Panc1 (cell line): ENCODE measurements at places on chromosomes 4 and X. TPM values are rescaled to one million over a fixed set of nuclear protein-coding genes. Genes with fewer than 3 reads are reported as not detected.

DNA sequence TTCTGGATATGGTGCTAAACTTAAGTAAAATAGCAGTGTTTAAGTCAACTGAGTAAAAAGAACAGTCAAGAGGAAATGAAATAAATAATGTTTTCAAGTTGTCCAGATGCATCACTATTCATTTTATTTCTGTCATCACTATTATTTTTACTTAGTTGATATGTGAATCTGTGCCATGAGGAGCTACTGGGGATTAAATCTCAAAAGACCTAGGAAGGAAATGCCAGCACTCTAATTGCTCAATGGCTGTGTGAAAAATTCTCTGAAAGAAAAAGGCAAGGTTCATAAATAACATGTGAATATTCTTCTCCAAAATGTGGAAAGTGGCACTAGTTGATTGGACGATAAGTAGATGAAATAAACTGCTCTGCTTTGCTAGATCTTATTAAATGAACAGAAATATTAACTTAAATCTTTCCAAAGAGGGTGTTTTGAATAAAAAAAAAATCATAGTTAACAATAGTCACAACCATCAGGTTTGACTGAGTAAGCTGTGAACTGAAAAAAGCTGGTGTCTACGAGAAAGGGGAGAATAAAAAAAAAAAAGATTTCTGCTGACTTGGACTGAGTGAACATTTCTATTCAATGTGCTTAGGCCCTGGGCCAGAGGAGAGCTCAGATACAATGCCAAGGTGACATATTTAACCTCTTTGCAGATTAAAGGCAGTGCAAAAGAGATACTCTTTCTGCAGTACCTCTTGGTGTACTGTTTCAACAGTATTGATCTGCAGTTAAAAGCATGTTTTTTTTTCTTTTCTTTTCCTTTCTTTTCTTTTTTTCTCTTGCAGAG lies 1.6 kb downstream of the SPARCL1 start:
- no peak for DNase-seq

DNA sequence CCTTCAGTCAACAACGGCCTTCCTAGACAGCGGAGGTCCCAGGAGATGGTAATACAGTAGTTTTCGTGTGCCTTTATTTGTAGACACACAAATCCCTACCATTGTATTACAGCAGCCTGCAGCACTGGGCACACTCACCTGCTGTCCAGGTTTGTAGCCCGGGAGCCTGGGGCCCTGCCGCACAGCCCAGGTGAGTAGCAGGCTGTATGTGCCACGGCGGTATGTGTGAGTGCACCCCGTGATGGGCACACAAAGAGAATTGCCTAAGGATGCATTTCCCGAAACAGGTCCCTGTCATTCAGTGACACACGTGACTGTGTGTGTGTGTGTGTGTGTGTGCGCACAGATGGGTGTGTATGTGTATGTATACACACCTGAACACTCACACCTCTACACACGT lies 8.1 kb upstream of the SLC25A6 start:
- no peak for DNase-seq

- no peak for DNase-seq
Measured at GRCh38 chrX:331151-331824, 12.7 kb upstream of the GTPBP6 start.

DNA sequence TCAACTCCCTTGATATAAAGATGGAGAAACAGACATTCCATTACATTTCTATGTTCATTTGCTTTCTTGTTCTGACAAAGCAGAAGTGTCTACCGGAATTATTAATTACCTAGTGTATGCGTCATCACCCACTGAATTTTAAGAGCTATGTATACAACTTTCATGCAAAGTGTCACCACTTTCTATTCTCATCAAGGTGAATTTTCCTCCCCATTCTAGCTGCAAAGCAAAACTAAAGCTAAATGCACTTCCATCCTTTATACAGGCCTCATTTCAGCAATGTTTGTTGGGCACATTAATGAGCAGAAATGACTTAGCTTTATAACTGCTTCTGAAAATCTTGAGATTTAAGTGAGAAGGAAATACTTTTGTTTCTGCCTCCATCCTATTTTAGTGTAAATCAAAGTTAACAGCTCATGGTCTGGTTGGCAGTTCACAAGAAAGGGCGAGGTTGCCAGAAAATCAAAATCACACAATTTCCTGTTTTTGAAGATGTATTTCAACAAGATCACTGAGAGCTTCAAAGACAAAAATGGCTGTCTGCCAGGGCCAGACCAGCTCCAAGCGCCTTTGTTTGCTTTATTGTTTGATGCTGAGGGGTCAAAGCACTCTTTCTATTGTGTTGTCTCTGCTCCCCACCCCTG lies 7.2 kb upstream of the FAM9C start:
- no peak for DNase-seq

- DNase-seq: no peak
Measured at GRCh38 chr4:3388471-3389232, 53.1 kb upstream of the HGFAC start.

DNA sequence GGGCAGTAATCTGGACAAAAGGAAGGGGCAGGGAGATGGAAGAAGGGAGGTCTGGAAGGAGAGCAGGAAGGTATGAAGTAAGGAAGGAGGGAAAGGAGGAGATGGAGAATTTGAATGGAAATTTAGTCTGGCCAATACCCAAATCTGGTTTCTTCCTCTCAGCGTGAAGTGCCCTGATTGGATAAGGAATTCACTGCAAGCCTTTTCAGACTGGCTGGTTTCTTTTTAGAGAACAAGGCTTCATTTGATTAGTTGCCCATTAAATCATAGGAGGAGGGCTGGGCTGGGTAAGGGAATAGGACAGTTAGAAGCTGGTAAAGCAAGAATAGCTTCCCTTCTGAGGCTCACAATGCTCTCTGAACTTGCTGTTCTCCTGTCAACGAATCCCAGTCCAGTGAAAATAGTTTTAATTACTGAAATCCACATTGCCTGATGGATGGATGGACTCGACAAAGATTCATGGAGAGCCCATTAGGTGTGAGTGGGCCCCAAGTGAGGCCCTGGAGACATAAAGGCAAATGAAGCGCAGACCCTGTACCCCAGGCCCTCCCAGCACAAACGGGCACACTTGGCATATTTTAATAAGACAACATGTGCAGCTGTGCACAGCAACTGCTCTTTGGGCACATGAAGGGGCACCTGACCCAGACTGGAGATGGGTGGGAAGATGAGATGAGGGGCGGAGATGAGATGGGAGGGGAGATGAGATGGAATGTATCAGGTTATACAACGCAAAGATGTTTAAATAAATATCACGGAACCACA lies 347.1 kb upstream of the GATB start:
- no peak for DNase-seq

GRCh38 chrX:143632625-143633410 lies 3.1 kb downstream of the SLITRK4 start:
- DNase-seq: no peak

TMSB4X gene
- total RNA-seq: 2,928 TPM

CCDC160 gene
- not detected for total RNA-seq

AMOT gene
- 4.0 TPM for total RNA-seq

SPINK2 gene
- total RNA-seq: not detected

- DNase-seq: no peak
Measured at GRCh38 chr4:87017580-87018342, 83.0 kb downstream of the AFF1 start.

DNA sequence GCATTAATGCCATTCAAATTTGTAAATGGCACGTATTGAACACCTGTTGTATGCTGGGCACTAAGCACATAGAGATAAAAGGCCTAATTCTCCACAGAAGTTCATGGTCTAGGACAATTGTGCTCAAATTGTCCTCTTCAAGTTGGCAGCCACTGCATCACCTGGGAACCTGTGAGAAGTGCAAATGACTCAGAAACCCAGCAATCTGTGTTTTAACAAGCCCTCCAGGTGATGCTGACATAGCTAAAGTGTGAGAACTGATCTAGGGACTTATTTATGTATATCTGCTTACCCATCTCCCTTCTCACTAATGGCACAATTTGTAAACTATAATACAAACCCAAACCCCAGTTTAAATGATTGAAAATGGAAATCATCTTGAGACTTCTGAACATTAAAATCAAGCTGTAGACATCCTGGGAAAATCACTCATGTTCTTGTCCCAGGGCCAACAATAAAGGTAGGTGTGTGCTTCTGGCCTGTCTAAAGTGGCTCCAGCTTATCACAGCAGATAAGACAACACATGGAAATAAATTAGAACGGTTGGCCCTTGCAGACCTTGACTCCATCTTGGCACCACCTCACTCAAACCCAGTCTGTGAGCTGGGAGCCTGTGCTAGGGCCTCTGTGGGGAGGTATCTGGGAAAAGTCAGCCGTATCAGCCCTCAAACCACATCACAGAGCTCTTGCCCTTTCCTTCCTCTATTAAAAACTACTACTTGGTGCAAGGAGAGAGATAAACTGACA lies 46.8 kb downstream of the UCHL1 start:
- no peak for DNase-seq

DCAF12L2 gene
- not detected for total RNA-seq

NXF2B gene
- not detected for total RNA-seq

DNA sequence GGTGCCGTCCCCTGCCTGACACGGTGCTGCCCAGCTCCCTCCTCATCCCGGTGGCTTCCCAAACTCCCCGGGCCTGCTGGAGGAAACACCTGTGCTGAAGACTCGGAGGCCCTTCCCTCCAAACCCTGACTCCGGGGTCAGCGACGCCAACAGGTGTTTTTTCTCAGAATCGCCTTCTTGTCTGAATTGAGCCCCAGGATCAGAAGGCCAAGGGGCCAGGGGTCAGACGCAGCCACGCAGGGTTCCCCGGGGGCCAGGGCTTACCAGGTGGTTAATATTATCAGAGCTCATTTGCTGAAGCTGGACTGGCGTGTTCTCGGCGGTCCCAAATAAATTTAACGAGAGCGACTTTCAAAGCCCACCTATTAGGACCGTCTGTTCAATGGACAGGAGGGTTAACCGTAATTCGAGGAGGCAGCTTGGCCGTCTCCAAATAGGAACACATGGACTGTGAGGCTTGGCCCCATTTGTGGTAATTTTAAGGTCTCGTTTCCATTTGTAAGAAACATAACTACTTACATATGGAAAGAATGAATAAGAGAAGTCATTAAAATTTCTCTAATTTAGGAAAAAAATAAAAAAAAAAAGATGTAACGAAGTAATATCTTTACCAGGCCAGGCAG lies 239.3 kb downstream of the CRLF2 start:
- no peak for DNase-seq

GRCh38 chr4:173403051-173403450 lies 4.1 kb upstream of the SCRG1 start:
- no peak for DNase-seq

FAM47B gene
- total RNA-seq: not detected

KIF4A gene
- 62.6 TPM for total RNA-seq

DNA sequence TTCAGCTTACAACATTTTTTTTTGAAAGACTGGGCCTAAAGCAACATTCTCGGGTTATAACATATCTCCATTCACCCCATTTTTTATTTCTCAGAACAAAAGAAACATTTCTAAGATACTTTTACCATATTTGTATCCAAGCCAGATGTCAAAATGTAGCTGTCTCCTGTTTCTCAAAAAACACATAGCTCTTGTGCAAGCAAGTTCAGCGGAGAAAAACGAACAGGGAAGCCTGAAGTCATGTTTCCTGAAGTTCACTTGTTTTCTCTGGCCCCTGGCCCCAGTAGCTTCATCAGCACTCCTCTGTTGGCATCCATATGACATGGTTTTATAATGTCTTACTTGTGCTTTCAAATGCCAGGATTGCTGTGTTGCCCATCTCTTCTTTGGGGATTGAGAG lies 218.2 kb downstream of the BANK1 start:
- DNase-seq: no peak

SSX4 gene
- 0.15 TPM for total RNA-seq

- DNase-seq: no peak
Measured at GRCh38 chrX:15087747-15088146, 182.1 kb downstream of the ASB9 start.

DNA sequence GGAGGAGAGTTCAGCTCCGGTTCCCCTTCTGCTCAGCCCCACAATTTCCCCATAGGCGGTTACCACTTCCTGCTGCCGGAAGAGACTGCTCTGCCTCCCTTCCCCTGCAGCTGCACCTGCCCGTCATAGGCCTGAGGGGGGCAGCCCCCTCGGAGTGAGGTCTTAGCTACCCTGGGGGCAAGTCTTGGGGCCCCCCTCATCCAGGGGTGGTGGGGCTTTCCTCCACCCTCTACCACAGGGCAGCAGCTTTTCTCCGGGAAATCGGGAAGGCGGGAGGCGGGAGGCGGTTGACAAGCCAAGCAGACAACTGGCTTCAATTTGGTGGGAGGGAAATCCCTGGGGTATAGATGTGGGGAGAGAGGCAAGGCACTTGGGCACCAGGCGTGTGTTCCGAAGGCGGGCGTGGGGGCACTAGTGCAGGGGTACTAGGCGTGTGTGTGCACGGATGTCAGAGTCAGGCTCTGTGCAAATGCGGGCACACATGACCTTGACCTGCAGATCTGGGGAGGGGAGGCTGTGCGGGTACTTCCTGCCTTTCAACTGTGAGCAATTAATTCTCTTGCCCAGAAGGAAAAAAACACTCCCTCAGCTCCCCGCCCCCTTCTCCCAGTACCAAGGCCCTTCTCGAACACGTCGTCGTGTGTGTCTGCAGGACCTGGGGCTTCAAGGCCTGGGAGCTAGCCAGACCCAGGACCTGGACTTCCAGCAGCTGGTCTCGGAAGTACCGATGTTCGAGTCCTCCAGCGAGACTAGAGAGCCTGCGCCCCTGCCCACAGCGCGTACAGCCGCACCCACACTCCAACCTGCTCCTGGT lies 1.0 kb upstream of the ARHGAP4 start:
- DNase-seq: no peak

GRCh38 chrX:70494441-70494840 lies 49.8 kb downstream of the DLG3 start:
- DNase-seq: no peak

DNA sequence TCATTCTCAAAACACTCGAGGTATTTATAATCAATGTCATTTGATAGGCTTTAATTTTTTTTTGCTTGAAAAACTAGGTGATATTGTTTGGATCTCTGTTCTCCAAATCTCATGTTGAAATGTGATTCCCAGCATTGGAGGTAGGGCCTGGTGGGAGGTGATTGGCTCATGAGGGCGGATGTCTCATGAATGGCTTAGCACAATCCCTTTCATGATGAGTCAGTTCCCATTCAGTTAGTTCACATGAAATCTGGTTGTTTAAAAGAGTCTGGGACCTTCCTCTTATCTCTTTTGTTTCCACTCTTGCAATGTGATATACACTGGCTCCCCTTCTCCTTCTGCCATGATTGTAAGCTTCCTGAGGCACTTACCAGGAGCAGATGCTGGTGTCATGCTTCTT lies 638.7 kb downstream of the DMD start:
- DNase-seq: no peak

DNA sequence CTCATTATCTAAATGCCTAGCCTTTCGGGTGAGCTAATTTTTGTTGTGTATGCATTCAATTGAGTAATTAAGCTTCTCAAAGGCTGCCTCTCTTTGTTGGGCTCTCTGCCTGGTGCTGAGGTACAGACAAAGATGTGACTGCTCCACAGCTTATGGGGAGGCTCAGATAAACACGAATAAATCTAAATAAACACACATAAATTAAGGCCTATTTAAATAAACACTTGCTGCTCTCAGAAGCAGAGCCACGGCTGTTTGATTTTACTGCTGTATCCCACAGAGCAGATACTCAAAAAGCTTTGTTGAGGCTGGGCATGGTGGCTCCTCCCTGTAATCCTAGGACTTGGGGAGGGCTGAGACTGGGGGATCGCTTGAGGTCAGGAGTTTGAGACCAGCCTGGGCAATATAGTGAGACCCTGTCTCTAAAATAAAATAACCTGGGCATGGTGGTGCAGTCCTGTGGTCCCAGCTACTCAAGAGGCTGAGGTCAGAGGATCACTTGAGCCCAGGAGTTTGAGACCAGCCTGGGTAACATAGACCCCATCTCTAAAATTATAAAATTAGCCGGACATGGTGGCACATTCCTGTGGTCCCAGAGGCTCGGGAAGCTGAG lies 8.4 kb upstream of the CD99 start:
- DNase-seq: no peak

GRCh38 chrX:23759821-23760220 lies 16.7 kb upstream of the ACOT9 start:
- no peak for DNase-seq
